ENCODE measurements at places on chromosomes 11 and 22.

GRCh38 chr22:45709866-45710265 lies 38.2 kb downstream of the ATXN10 start:
- DNase-seq: no peak

GRCh38 chr22:37018815-37019308 lies 385 bp downstream of the TST start:
- DNase-seq: no peak

DNA sequence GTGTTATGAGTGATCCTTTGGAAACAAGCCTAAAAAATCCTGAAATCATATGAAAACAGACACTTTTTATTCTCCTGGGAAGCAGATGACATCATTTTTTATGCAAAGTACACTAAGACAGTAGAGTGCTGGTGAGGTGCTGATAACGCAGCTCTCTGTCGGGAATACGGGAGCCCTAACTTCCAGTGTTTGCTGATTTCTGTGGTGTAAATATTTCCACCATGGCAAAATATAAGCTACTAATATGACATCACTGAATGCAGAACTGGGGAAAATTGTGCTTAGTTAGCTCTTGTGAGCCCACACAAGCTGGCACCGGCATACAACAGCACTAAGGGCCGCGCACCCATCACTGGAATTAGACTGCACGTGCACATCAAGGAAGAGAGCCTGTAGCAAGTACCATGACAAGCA lies 82.6 kb downstream of the FAM76B start:
- DNase-seq: no peak

DNA sequence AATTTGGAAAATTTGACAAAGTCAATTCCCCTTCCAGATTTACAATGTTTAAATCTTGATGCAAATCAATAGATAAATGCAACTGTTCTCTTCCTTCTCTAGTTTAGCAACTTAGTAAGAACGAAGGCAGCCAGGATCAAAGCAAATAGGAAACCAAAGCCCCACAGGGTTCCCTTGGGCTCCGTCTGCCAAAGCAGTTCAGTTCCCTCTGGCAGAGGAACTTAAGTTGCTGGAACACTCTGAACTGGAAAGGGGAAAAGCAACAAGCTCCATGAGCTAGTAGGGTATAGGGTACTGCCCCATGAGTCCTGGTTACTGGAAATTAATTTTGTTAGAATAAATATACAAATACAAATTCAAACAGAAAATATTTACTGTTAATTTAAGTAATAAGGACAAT lies 91.3 kb downstream of the RELT start:
- DNase-seq: no peak

- no peak for DNase-seq
Measured at GRCh38 chr11:33280411-33280810, 23.2 kb downstream of the HIPK3 start.

- no peak for DNase-seq
Measured at GRCh38 chr22:50683086-50683993, 10.7 kb downstream of the SHANK3 start.

DNA sequence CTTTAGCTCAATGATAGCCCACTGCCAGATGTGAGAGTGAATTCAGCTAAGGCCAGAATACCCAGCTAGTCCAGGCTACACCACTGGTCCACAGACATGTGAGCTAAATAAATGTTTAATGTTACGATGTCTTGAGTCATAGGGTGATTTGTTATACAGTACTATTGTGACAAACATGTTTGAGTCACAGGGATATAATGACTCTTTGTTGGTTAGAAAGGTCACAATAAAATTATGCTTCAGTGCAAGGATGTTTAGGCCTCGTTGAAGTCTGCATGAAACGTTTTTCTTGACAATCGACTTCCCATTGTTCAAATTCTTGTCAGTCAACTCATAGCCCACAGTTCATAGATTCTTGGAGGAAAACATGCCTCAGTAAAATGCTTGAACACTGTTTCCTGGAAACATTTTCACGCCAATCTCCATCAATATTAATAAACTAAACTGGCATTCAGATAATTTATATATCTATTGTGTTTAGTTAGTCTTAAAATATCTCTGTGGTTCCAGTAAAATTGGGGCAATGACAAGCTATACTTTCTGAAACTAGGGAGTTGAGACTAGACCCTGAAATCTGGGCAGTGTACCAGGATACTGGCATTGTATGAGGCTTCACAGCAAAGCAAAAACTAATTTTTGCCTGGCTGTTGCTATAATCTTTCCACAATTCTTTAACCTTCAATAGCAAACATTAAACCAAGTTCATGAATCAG lies 650.8 kb upstream of the KIRREL3 start:
- DNase-seq: no peak

- no peak for DNase-seq
Measured at GRCh38 chr11:23423104-23423503, 562.8 kb upstream of the CCDC179 start.

DNA sequence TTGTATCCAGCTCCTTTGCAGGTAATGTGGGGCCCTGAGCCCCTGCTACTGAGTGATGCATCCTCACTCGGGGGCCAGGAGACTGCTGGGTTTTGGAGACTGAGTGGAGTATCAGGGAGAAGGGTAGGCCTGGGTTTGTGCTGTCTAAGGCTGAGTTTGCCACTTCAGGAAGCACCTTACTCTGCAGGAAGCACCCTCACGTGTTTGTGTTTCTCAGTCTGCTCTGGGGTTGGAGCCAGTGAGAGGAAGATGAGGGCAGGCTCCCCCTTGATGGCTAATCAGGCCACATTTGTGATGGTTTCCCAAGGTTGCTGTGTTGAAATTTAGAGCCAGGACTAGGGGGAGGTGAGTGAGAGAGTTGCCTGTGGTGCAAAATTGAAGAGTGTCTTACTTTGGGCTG lies 13.7 kb upstream of the THY1 start:
- no peak for DNase-seq

- no peak for DNase-seq
Measured at GRCh38 chr11:14054116-14055107, 91.9 kb downstream of the SPON1 start.

DNA sequence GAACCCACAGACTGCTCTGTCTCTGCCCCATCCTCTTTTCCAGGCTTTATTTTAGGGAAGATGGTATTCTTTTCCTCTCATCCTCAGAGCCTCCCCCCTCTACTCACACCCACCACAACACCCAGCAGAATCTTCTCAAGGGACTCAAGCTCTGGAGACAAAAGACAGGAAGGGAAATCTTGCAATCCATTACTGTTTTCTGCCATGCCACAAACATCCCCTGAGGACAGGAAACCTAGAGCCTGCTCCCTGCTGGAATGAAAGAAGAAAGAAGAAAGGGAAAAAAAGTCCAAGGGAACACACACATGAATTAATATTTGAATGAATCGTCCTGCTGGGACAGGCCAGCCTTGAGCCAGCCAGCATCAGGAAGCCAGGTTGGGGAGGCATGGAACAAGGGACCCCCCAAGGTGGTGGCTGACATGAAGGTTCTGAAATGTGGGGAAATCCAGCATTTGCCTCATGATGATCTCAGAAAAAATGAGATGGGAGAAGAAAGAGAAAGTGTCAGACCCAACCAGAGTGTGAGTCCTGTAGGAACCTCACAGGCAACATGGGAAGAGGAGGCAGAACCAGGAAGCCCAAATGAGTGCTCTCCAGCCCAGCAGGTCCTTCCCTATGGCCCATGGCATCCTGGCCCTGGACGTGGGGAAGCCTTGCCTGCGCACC lies 34.0 kb downstream of the SLCO2B1 start:
- DNase-seq: no peak

GRCh38 chr22:23263651-23264555 lies 83.6 kb downstream of the BCR start:
- DNase-seq: no peak

GRCh38 chr22:43465291-43466015 lies 53.6 kb downstream of the MPPED1 start:
- DNase-seq: no peak

- DNase-seq: no peak
Measured at GRCh38 chr22:46655861-46656608, 35.8 kb downstream of the GRAMD4 start.

DNA sequence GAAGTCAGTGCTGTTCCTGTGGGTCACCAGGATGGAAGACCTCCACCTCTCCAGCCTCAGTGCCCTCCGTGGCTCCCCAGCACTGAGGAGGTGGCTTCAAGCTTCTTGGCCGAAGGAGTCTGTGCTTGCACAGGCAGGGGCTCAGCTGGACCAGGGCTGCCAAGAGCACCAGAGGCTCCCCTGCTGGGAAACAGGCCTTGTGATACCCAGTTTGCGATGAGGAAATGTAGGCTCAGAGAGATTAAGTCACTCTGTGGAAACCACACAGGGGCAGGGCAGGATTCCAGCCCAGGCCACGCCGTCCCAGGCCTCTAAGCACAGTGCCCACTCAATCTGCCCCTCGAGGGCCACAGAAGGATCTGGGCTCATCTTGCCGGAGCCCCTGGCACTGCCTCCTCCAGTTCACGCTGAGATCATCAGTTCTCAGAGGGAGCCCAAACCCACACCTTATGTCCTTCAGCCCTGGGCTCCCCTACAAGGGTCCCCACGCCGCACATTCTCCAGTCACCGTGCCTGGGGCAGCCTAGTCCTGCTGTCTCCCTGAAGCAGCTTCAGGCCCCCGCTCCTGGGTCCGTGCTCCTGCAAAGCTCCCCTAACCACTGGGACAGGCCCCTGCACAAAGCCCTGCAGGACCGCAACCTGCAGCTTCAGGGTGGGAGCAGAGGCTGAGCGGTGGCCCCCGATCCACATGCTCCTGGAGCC lies 21.6 kb downstream of the ANO1 start:
- DNase-seq: no peak

GRCh38 chr11:43250309-43250708 lies 61.5 kb upstream of the API5 start:
- DNase-seq: no peak

DNA sequence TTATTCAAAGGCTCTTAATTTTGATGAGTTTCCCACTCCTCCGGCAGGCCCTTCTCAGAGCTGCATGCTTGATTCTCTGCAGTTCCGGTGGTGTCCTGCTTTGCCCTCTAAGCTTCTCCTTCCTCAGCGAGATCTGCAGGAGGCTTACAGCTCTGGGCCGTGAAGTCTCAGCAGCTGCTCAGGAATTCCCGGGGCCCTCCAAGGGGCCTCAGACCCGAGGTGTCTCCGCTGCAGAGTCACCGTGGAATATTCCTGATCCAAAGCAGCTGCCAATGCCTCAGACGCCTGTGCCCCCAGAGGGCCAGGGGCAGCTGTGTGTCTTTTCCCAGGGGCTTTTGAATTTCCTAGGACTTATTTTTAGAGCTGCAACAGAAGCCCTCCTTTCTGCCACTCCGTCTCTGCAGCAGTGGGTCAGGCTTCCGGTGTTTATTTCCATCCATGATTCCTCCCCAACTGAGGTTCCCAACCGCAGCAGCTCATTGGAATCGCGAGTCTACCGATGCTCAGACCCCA lies 37.2 kb downstream of the RPS6KA4 start:
- DNase-seq: no peak

GRCh38 chr11:20488352-20488751 lies 100.8 kb downstream of the PRMT3 start:
- no peak for DNase-seq

DNA sequence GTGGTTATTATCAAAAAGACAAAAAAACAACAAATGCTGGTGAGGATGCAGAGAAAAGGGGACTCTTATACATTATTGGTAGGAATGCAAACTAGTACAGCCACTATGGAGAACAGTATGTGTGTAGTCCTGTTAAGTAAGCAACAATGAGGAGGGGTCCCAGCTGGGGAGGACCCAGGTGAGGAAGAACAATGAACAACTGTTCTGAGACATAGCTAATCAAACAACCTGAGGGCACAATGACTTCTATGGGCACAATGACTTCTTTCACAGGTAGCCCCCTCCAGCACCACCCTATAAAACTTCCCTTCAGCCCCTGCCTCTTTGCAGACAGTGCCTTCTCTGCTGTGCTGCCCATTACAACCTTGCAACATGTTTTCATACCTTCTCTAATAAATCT lies 5.6 kb downstream of the JAML start:
- DNase-seq: no peak

DNA sequence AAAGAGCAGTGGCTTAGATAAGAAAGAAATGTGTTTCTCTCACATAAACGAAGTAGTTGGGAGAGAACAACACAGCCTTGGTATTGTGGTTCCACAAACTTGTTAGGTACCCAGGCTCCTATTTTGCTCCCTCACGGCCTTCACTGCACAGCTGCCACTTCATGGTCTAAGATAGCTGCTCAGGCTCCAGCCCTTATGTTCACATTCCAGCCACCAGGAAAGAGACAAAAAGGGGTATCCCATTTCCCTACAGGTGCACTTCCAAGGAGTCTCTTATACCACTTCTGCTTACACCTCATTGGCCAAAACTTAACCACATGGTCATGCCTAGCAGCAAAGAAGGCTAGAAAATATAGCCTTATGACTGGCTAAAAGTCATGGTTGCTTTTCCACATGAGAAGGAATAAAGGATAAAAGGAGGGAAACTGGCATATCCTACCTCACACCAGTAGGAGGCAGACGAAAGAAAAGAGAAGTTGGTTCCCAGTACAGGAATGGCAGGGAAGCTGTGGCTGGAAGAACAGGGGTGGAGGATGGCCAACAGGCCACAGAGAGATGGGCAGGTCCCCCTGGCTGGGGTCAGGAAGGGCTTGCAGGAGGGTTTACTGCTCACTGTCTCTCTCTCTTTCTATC lies 5.4 kb upstream of the HDHD5 start:
- no peak for DNase-seq

GRCh38 chr11:14029440-14029839 lies 66.9 kb downstream of the SPON1 start:
- DNase-seq: no peak

DNA sequence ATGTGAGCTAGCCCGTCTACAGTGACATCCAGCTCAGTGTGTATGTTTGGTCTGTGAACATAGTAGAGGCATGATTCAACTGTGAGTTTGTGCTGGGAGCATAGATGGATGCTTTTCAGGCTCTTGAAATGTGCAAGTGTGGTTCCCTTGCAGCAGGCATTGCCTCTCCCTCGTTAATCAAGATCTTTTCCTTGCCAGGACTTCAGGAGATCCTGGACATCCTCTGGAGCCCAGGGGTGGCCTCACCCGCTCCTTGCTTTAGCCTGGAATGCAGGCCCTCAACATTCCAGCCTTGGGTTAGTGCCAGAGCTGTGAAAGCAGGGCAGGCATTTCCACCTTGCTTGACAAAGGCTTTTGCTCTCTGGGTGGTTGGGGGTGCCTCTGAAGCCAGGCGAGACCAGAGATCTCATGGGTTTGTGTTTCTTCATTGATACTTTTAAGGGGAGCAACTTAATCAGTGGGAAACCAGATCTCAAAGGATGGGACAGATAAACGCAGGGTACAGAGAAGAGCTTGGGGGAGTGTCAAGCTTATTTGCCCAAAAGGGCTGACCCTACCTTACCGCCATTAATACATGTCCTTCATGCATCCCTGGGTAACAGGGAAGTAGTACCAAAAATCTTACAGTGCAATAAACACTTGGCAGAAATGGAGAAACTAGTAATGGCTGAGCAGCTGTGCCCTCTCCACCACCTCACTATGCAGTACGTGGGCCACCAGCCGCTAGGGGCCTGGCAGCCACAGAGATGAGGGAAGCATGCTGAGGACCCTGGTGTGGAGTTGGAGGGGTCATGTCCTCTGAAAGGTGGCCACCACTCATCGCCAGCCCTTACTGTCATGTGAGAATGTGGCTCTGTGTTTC lies 72.1 kb downstream of the PTPRJ start:
- DNase-seq: no peak
